ENCODE measurements at places on chromosomes 6 and 20. TPM values are rescaled to one million over a fixed set of nuclear protein-coding genes. Genes with fewer than 3 reads are reported as not detected.

LINC00237 gene
- not detected for total RNA-seq

NMBR gene
- total RNA-seq = not detected

PEX3 gene
- 12.0 TPM for total RNA-seq

SRMS gene
- not detected for total RNA-seq

VWA7 gene
- 3.2 TPM for total RNA-seq

MSH5 gene
- total RNA-seq = 25.7 TPM

TCEA2 gene
- total RNA-seq = 102 TPM

FAM83D gene
- 4.9 TPM for total RNA-seq

DDO gene
- total RNA-seq = not detected

SLC26A8 gene
- 0.29 TPM for total RNA-seq

LY6G6F gene
- not detected for total RNA-seq

HSPA12B gene
- 0.44 TPM for total RNA-seq

DEFB114 gene
- not detected for total RNA-seq

GABRR1 gene
- not detected for total RNA-seq

C20orf144 gene
- total RNA-seq = not detected

RPS21 gene
- 829 TPM for total RNA-seq

ZC2HC1B gene
- not detected for total RNA-seq

REM1 gene
- total RNA-seq = 2.8 TPM

GRM4 gene
- 119 TPM for total RNA-seq

HLA-DOB gene
- not detected for total RNA-seq

TMC2 gene
- not detected for total RNA-seq

VIP gene
- total RNA-seq = not detected

CGA gene
- total RNA-seq = not detected

SLC17A4 gene
- total RNA-seq = not detected

TGM3 gene
- not detected for total RNA-seq

POM121L2 gene
- total RNA-seq = not detected

TRIM31 gene
- not detected for total RNA-seq

ARMH2 gene
- 0.54 TPM for total RNA-seq

Measured in glutamatergic neuron (in vitro differentiated cells).